ENCODE measurements at places on chromosomes 4 and X.

- no peaks in the 10 kb centered on the region for H3K36me3 ChIP-seq
- H3K27me3 ChIP-seq = no peaks in the 10 kb centered on the region
- peaks cover 16% of the 10 kb centered on the region for H3K4me1 ChIP-seq
- H3K27ac ChIP-seq = no peak overlapping the region
- H3K4me3 ChIP-seq = no peak overlapping the region
These were observed 243.8 kb upstream of the JADE1 start for GRCh38 chr4:128565565-128566186.

- no peaks in the 10 kb centered on the region for H3K27me3 ChIP-seq
- H3K4me3 ChIP-seq = no peak overlapping the region
- DNase-seq = no peak
- H3K36me3 ChIP-seq = no peaks in the 10 kb centered on the region
- H3K27ac ChIP-seq = no peak overlapping the region
- H3K4me1 ChIP-seq = no peaks in the 10 kb centered on the region
These were observed 279.0 kb upstream of the GK2 start for GRCh38 chr4:79687006-79687405.

GRCh38 chr4:86034616-86035015 is 325.2 kb downstream of the MAPK10 start:
- H3K4me3 ChIP-seq = no peak overlapping the region
- no peaks in the 10 kb centered on the region for H3K27me3 ChIP-seq
- no peak for DNase-seq
- H3K27ac ChIP-seq = no peak overlapping the region
- H3K4me1 ChIP-seq = no peaks in the 10 kb centered on the region
- H3K36me3 ChIP-seq = no peaks in the 10 kb centered on the region

DNA sequence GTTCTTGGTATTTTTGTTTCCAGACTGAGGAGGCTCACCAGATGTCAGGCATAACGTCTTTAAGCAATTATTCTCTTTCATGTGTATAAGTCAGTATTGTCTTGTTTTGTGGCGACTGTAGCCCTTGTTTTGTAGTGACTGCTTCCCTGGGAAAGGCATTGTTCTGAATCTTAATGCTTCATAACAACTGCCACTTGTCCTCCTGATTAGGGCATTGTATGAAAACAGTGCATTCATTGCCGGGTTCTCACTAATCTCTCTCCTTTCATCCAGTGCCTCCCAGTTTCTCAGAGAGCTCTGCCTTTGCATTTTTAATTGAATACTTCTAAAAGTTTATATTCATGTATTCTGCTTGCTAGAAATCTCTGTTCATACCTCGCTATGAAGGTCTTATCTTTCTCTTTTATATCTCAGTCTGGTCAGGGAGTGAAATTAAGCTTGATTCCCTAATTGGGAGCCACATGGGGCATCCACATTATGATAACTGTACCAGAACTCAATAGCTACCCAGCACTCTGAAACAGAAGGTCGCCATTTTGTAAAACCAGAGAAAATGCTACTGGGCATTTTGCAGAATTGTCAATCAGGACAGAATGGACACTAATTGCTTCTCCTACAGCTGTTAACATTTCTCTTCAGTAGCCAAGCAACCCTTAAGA is 149.8 kb downstream of the GBA3 start:
- no peaks in the 10 kb centered on the region for H3K36me3 ChIP-seq
- H3K4me3 ChIP-seq = no peak overlapping the region
- no peaks in the 10 kb centered on the region for H3K27me3 ChIP-seq
- no peak overlapping the region for H3K27ac ChIP-seq
- no peak for DNase-seq

DNA sequence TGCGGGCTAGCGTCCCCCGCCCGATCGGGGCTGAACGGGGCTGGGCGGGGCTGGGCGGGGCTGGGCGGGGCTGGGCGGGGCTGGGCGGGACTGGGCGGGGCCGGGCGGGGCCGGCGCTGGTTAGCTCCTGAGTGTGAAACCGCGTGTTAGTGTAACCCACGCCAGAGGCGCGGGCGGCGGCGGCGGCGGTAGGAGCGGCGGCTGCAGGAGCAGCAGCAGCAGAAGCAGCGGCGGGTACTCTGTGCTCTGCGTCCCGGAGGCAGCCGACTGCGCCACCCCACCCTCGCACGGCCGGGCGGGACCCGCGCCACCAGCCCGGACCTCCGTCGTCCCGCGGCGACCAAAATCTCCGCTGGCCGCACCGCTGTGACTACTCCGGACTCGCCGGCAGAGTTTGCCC is 128.1 kb downstream of the LAS1L start:
- H3K4me3 ChIP-seq = peak overlapping the region; percentile 29
- H3K4me1 ChIP-seq = no peaks in the 10 kb centered on the region
- H3K27ac ChIP-seq = no peak overlapping the region
- no peaks in the 10 kb centered on the region for H3K36me3 ChIP-seq

DNA sequence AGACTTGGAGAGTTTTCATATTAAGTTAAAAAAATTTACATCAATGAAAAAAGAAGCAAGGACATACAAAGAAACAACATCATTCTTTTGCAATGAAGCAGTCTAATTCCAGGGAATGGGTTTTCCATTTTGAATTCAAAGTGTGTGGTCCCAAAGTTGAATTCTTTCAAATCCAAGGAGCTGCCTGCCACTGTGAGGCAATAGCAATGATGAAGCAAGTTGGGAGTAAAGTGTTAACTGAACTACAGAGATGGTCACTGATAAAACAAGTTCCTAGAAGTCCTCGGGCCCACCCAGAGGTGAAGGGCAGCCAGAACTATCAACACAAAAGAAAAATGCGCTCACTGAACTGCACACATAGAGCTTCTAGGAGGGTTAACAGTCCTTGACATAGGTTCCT is 115.9 kb downstream of the RAB28 start:
- no peaks in the 10 kb centered on the region for H3K4me1 ChIP-seq
- H3K27ac ChIP-seq = no peak overlapping the region
